Eye (tissue), 1 donor: ENCODE measurements at places on chromosomes 4 and X.

- no peak for DNase-seq
Measured at GRCh38 chrX:129679901-129680300, 25.1 kb upstream of the APLN start.

DNA sequence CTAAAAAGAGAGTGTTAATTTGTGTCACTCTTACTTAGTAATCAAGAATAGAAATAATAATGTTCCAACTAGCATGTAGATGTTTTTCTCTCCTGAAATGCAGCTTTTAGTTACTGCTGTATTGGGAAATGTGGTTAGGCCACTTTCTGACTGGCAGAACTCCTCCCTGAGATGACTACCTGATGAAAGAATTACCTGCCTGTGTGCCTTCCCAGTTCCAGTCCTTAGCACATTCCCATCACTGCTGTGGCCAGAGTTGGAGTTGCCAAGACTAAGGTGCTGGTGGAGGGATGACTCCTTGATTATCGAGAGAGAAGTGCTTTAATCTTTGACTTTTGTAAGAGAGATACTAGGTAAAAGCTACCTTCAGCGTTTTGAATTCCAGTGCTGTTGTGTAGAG is 9.5 kb downstream of the GAB1 start:
- DNase-seq = no peak

GRCh38 chrX:137930533-137930932 is 364.6 kb downstream of the ZIC3 start:
- DNase-seq = no peak

- peak; percentile 71 for DNase-seq
Measured at GRCh38 chr4:173038192-173038896, 130.3 kb upstream of the GALNT7 start.
